Activated CD4-positive, alpha-beta T cell treated with anti-CD3 and anti-CD28 coated beads, Interleukin-2, amount 50 U/mL, for 16 hours (primary cell): ENCODE measurements at places on chromosomes 3 and 15.

- no peak for DNase-seq
Observed at GRCh38 chr3:138257986-138258385, 70.9 kb downstream of the ARMC8 start.

DNA sequence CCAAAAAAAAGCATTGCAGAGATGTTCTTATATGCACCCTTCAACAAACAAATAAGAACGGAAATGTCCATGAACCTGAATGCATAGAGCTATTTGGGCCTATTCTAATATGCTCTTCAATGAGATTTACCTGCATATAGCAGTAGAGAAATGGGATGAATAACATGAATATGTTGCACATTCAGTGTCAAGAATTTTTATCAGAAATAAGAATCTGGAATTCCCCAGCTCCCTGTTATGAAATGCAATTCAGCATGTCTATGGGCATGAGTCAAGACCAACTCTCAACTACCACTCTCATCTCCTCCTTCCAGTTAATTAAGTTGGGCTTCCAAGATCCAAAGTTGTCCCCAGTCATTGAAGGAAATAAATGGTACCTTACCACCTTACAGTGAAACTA is 133.7 kb upstream of the ALCAM start:
- no peak for DNase-seq

DNA sequence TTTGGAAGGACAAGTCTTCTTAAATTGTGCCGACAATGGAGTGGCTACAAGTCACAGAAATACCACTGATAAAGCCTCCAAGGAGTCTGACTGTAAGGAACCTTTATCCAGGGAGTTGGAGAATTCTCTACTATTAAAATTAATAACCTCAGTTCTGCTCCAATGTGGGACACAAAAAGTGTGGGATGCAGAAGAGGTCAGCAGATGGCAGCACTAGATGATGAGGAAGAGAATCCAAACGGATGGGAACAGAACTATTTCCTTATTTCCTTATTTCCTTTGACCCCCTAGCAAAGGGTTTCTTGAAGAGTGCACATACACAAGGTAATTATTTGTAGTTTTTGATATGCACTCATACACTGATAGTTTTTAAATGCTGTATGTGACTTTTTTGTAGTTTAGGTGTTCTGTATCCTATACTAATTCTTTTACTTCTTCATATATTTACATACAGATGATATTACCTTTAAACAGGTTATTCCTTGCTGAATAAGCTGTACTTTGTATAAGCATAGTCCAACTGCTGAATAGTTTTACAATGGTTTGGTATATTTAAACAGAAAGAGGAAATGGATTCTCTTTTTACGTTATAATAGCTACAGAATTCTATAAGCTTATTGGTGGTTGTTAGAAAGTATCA is 25.6 kb upstream of the NLGN1 start:
- peak; percentile 3 for DNase-seq

GRCh38 chr15:88202231-88202630 is 54.3 kb downstream of the NTRK3 start:
- DNase-seq = no peak

GRCh38 chr3:99614768-99615167 is 23.6 kb upstream of the COL8A1 start:
- DNase-seq = no peak

DNA sequence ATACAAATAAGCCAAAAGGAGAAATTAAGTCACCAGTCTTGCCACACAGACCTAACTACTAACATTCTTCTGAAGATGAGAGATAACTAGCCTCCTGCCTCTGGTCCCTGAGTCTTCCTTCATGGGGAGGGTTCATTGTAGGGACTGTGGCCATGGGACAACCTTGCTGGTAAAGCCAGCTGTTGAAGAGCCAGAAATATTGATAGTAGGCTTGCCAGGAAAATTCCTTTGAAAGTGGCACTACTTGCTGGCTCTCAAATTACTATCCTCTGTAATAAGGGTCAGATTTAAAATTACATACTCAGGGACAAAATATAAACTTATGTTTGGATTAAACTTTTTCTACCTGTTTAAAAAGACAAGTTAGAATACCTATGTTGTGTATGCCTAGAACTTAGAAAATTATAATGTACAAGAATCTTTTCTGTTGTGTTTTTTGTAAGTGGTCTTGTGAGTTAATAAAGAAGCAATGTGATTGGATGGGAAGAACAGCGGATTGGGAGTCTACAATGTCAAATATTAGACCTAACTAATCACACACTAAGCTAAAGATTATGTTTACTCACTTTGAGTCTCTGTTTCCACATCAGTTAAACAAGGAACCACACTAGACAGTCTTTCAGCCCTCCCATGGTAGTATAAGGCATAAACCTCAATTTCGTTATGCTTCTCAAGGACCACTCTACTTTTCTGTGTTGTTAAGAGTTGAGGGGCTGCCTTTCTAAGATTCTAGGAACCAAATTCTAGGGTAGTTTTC is 60.0 kb upstream of the TRIM71 start:
- DNase-seq = no peak

GRCh38 chr3:173893835-173894234 is 496.3 kb downstream of the NLGN1 start:
- DNase-seq = no peak

DNA sequence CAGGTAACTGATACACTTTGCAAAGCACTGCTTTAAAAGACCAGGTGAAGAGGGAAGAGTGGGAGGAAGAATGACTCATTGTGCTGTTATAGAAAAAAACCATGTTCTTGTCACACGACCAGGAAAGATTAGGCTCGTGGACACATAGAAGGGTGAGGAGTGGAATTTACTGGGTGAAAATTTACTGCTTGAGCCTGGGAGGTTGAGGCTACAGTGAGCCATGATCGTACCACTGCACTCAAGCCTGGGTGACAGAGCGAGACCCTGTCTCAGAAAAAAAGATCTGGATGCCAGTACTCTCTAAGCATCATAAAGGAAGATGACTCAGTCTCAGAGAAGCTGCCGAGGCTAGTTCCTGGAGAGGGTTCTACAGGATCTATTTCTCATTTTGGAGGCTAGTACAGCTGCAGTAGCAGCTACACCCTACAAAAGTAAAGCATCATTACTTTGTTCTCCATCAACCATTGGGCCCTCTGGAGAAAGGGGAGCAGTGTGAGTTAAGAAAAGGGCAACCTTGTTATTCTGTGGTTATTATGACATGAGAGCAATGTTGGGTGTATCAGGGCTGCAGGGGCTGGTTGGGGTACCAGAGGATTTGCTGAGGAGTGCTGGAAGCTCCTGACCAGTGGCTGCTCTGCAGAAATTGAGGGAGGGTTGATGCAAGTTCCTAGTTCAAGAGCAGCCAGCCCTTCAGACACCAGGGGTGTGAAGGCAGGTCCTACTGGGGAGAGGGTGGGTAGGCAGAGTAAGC is 75.4 kb downstream of the CMTM8 start:
- peak; percentile 64 for DNase-seq

DNA sequence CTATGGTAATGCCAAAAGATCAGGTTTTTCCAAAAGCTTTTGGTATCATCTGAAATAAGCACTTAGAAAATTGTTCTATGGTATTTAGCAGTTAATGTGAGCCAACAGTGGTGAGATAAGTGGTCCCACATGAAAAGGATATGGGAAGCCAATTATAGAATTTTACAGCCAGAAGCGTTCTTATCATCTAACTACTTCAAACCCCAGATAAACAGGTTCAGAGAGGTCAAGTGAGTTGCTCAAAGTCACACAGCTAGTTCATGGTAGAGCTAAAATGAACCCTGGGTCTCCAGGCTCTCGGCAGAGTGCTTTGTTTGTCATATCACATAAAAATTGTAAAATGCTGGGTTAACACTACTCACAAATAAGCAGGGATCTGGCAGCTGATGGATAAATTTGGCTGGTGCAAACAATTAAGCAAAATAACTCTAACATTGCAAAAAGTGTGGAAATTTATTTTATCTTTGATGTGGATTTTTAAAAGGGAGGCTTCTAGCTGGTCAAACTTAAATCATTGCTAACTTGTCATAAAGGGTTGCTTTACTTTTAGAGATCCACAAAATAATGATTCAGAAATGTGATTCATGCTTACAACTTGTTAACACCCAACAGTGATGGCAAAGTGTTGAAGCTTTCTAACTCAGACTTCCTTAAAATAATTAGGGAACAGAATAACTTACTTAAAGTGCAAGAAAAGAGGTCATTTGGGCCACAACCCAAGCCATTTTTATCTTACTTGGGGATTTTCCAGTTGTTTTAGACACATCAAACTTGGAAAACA is 202.8 kb upstream of the TBC1D5 start:
- DNase-seq = no peak

DNA sequence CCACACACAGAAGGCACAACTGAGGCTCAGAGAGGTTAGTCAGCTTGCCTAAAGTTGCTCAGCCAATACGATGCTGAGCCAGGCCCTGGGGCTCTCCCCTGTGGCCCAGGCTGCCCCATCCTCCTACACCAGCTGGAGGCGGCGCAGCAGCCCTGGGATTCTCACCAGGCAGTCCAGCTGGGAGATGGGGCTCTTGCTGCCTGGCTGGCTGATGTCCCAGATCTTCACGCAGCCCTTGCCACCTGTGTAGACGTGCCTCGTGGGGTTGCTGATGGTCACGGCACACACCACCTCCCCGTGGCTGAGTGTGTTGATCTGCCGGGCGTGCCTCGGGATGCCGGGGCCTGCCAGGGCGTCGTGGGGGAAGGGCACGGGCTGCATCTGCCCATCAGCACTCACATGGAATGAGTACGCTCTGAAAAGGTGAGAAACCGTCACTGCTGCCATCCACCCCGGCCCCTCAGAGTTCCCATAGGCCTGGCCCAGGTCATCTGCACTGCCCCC is 42.8 kb downstream of the TLE3 start:
- DNase-seq = no peak

DNA sequence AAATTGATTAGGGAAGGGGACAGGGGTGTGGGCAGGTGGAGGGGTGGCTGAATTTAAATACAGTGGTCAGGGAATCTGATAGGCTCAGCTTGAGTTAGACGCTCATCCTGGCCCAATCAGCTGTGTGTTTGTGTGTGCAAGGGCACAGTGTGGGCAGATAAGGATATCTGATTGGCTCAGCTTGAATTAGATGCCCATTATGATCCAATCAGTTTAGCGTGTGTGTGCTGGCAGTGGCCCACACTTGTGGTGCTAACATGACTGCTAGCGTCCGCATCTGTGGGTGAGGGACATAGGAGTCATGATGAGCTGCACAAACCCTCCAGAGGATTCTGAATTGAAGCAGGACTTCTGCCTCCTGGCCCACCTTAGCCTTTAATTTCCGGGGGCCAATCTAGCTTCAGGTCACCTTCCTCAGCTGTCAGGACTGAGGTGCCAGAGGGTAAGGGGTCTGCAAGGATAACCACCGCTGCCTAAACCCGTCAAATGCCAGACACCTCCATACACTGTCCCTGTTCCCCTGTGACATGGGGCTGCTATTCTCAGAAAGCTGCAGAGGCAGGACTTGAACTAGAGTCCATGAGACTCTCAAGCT is 97.3 kb downstream of the CORO2B start:
- DNase-seq = no peak

- no peak for DNase-seq
Observed at GRCh38 chr15:78968539-78969271, 23.9 kb upstream of the CTSH start.

DNA sequence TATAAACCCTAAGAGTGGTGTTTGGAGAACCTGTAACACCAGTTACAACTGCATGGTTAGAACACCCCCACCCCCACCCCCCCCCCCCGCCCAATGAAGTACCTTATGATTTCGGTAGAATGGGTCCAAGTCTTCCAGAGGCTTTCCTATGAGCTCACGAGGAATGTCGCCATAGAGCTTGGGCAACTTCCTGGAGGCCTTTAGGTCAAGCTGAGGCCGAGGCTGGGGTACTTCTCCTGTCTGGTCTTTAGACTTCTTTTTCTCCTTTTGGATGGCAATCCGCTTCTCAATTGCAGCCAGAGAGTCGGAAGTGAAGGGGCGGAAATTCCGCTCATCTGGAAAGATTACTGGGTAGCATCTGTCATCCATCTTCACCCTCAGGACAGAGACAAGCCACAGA is 101.8 kb downstream of the SCN11A start:
- no peak for DNase-seq

DNA sequence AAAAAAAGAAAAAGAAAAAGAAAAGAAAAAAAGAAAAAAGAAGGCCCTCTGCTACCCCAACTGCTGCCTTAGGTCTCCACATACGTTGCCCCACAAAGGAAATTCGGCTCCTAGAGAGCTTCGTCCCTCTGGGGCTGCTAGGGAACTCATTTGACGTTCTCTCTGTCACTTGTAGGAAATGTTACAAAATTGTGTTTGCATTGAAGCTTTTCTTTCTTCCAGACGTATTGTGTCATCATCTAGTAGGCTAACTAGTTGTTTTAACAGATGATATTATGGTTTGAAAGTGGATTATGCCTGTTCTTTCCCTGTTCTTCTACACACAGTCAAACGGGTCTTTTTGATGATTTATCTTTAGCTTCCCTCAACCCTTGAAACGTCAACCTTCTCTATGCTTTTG is 125.3 kb downstream of the BDH1 start:
- no peak for DNase-seq

GRCh38 chr3:4722103-4722502 is 229.0 kb downstream of the ITPR1 start:
- DNase-seq = peak; percentile 61
